ENCODE measurements at places on chromosomes 5 and 9. TPM values are rescaled to one million over a fixed set of nuclear protein-coding genes. Genes with fewer than 3 reads are reported as not detected.

DNA sequence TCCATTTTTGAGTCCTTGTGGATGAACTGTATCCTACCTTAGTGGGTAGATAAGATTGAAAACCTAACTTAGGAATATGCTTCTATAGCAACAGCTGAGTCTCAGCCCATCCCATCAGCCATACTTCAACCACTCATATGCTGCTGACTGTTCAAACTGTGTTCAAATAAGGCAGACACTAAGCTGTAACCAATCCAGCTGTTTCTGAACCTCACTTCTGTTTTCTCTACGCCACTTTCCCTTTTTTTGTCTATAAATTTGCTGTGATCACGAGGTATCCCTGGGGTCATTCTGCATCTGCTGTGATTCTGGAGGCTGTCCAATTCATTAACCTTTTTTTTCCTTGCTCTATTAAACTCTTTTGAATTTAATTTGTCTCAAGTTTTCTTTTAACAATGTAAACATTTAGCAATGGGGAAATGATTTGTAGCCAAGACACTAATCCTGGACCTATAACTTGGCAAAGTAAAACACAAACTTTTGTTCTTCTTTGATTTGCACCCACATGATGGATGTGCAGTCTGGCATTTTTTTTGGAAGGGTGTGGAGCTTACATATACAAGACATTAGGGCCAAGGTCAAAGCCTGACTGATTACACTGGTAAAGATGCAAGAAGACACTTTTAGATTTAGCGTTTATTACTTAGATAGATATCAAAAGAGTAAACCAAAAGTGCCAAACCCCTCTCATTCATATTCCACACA, 14.9 kb upstream of the SCGB3A2 start:
- no peak for DNase-seq

DNA sequence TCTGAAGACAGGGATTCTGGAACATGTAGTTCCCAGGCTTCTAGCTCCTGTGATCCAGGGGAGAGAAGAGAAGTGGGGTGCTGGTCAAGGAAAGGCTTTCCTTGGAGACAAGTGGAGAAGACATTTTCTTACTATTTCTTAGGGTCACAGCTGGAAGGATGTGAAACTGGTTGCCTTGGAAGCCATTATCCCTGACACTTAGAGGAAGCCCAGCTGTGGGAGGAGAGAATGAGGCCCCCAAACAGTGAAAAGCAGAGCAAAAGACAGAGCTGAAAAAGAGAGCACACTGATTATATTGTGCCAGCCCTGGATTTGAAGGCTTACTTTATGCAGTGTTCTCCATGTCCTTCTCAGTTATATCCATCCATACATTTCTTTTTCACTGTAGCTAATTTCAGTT, 17.5 kb upstream of the SHB start:
- no peak for DNase-seq

- DNase-seq: no peak
Observed at GRCh38 chr5:58458141-58458742, 1.6 kb downstream of the PLK2 start.

DNA sequence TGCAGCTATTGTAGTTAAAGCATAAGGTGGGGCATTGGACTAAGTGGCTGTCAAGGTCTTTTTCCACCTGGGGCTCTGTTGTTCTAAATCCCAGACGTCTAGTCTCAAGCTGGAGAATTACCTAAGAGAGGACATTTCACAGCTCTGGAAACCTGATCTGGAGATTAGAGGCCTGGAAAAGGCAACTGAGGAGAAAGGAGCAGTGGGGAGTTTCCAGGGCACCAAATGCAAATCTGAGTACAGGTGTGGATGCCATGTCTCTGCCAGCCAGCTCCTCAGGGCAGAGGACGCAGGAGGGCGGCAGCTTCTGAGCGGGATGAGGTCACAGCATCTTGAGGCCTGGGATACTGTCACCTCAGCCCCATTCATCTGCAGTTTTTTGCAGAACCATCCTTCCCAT, 65.2 kb downstream of the PPARGC1B start:
- DNase-seq: no peak

- peak; percentile 33 for DNase-seq
Observed at GRCh38 chr9:122402403-122402871, 31.6 kb downstream of the PTGS1 start.

DNA sequence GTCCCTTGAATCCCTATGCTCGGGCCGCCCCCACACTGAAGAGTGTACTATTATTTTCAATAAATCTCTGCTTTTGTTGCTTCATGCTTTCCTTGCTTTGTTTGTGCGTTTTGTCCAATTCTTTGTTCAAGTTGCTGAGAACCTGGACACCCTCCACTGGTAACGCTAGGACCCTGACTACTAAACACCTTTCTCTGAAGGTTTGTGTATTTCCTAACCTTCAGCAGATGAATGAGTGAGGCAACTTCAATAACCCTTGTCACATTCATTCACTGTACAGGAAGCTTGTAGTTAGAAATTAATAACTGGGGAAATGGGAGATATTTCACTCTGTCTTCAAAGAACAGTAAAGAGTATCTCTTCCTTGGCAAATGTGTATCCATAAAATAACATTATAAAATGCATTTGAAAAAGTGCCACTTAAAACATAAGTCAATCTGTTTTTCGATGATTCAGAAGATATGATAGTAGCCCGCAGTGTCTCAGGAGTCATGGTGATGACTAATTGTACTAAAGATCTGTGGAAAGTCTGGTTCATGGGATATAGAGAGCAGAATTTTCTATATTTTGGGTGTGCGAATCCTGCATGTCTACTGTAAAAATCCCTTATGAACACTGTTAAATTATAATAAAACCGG, 43.2 kb upstream of the ANKH start:
- no peak for DNase-seq

GRCh38 chr9:97900103-97900737, 22.1 kb downstream of the TRMO start:
- DNase-seq: no peak

DNA sequence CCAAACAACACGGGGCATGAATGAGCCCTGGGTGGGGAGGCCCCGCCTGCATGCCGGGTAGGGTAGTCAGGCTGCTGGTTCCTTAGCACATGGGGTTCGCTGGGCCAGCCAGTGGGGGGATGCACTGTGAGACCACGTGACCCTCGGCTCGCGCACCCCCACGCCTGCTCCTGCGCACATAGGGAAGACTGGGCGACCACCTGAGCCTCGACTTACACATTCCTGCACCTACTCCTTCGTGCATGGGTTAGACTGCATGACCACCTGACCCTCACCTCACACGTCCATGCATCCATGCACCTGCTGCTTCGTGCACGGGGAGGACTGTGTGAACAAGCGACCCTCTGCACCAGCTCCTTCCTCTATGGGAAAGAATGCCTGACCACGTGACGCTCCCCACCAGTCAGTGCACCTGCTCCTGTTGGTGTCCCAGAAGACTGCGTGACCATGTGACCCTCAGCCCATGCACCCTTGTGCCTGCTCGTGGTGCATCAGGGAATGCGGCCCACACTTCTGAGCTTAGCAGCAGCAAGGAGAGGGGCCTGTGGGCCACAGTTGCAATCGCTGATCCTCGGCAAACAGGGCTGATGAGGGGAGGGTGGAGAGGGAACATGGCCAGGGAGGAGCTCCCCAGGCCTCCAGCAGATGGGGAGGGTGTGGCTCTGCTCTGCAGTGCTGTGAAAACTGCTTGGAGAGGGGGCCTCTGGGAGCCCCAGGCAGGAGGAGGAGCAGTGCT, 18.1 kb downstream of the LPCAT1 start:
- no peak for DNase-seq

GRCh38 chr9:112642126-112642525, 75.8 kb downstream of the INIP start:
- DNase-seq: no peak

GRCh38 chr5:136065588-136065987, 36.8 kb downstream of the TGFBI start:
- DNase-seq: no peak

DNA sequence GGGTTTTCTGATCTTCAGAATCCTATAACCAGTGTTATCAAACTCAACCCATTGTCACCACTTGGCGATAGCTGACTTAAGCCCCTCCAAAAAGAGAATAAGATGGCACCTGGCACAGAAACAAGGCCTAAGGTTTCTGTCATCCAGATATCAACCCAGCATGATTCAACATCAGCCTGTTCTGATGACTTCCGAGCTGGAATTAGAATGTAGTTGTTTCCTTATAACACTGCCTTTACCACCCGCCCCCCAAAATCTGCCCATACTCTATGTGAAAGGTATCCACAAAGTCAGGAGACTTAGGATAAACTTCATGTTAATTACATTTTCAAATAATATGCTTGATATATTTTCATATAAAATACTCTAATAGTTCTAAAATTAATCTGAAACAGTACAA, 5.2 kb downstream of the KLF9 start:
- no peak for DNase-seq

GRCh38 chr5:39780347-39780746, 355.6 kb upstream of the DAB2 start:
- no peak for DNase-seq

DNA sequence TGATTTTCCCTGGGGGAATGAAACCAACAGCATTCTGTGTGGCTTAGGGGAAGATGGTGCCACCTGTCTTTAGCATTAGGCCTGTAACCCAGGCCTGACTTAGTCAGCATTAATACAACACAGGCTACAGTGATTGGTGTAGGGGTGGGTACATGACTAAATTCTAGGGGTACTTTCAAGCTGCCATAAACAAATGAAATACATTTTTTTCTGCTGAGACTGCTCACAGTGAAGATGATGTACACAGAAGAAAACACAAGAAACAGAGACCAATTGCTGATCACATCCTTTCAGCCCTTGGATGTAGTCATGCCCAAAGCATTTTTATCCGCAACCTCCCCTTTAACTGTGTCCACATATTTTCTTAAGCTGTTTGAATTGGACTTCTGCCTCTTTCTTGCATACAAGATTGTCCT, 527.2 kb downstream of the KCTD16 start:
- DNase-seq: no peak

DNA sequence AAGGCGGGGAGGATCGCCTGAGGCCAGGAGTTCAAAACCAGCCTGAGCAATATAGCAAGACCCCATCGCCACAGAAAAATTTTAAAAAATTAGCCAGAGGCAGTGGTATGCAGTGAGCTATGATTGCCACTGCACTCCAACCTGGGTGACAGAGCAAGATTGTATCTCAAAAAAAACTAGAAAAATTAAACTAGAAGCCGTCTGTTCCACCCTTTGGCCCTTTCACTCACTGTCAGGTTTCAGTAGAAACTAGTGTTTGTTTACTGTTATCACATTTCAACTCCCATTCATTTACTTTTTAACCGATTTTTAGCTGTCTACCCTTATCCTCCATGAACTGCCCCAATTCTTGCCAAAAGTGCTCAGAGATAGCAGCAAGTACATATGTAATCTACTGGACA, 8.3 kb downstream of the UGCG start:
- DNase-seq: no peak

GRCh38 chr9:135135929-135136315, 48.5 kb downstream of the OLFM1 start:
- DNase-seq: no peak

- no peak for DNase-seq
Observed at GRCh38 chr5:20601678-20602100, 613.7 kb upstream of the CDH18 start.

GRCh38 chr9:133528001-133528875, 3.5 kb upstream of the MYMK start:
- no peak for DNase-seq

- DNase-seq: no peak
Observed at GRCh38 chr9:98057138-98057799, 737 bp downstream of the NANS start.

GRCh38 chr5:37604290-37604689, 225.2 kb downstream of the WDR70 start:
- DNase-seq: no peak

DNA sequence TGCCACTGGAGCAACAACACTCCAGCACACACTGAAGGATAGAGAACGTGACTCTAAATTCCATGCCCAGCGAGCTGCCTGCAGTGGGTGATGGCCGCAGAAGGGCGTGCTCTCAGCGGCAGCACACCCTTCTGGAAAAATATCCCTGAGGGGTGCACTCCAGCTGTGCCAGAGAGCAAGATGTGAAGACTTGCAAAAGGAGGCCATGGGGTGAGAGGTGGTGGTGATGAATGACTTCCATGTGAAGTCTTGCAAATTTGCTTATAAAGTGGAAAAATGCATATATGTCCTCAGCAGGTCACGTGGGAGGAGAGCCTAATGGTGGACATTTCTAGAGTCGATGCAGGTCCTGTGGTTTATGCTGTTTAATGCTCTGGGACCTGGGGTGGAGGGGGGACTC, 39.8 kb upstream of the COL5A1 start:
- no peak for DNase-seq

DNA sequence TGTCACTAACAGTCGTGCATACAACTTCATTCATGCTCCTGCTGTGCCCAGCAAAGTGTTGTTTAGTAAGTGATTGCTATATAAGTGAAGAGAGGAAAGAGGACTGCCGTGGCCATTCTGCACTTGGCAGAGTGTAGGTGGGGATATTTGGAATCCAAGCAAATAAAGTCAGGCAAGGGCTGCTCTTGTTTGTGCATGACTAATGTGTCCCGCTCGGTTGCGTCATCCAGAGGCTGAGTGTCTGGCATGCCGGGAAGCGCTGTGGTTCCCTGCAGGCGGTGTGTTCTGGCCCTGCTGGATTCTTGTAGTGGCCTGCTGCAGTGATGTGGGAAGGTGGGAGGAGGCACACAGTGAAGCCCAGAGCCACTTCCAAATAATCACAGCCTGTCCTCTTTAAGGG, 136.9 kb upstream of the ANKH start:
- no peak for DNase-seq

- DNase-seq: no peak
Observed at GRCh38 chr5:134252671-134253070, 26.8 kb upstream of the PPP2CA start.

Gene ZNF608
- total RNA-seq: not detected

Gene SLC36A3
- not detected for total RNA-seq

Gene PCDHA12
- total RNA-seq: not detected

Gene C5orf58
- not detected for total RNA-seq

Gene ENG
- total RNA-seq: 33.0 TPM

Gene ITGA1
- 2.2 TPM for total RNA-seq

Gene PCDH12
- 2.2 TPM for total RNA-seq

Gene IL7R
- total RNA-seq: 50.8 TPM

Gene GRHPR
- 74.8 TPM for total RNA-seq

Gene LCN1
- not detected for total RNA-seq

Gene FOXD4L3
- not detected for total RNA-seq

Gene INSL4
- total RNA-seq: not detected

Gene FXN
- 47.7 TPM for total RNA-seq

Gene ADGRD2
- total RNA-seq: not detected

Gene S100Z
- 1.5 TPM for total RNA-seq

Gene SNCB
- not detected for total RNA-seq

Gene NOTCH1
- 115 TPM for total RNA-seq

Gene PCDHB12
- not detected for total RNA-seq
